ENCODE measurements at places on chromosomes 5 and 9.

- no peak for DNase-seq
These were observed 177.0 kb downstream of the DCP2 start for GRCh38 chr5:113153512-113154097.

GRCh38 chr9:70772601-70773000 lies 348.8 kb downstream of the TRPM3 start:
- DNase-seq = no peak

GRCh38 chr5:150538007-150538917 lies 30.3 kb downstream of the NDST1 start:
- DNase-seq = no peak

DNA sequence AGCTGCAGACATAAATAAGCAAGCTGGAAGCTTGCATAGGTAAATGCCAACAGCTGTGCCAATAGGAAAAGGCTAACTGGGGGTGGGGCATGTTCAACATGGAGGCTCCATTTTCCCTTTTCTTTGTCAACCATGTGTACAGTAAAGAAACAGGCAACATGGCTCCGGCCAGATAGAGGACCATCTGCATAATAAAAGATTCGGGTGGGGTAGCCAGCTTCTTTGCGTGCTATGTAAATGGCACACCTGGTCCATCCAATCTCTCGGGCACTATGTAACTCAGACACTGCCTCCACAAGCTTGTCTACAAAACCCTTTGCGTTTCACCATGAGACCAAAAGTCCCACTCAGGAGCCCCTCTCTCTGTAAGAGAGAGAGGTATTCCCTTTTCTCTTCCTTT lies 41.7 kb upstream of the DENND4C start:
- DNase-seq = no peak

- DNase-seq = no peak
These were observed 3.4 kb upstream of the SPINK4 start for GRCh38 chr9:33236571-33236970.

Data from stimulated activated CD4-positive, alpha-beta T cell treated with anti-CD3 and anti-CD28 coated beads, TNF-alpha, amount 100 ng/mL, for 1 hour (primary cell).